ENCODE measurements at places on chromosomes 2 and 18. TPM values are rescaled to one million over a fixed set of nuclear protein-coding genes. Genes with fewer than 3 reads are reported as not detected.

DNA sequence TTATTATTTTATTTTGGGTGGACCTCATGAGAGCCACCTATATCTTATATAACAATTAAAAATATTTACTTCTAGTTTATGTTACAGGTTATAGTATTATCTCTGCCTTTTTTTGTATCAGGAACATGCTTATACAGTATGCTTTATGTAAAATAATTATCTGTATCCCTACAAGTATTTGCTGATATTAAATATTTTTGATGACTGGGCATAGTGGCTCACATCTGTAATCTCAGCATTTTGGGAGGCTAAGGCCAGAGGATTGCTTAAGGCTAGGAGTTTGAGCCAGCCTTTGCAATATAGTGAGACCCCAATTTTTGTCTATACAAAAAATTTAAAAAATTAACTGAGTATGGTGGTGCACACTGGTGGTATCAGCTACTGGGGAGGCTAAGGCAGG is 39.6 kb downstream of the MOB4 start:
- H3K36me3 ChIP-seq: peaks cover 1% of the 10 kb centered on the region
- no peaks in the 10 kb centered on the region for H3K27me3 ChIP-seq
- no peak overlapping the region for H3K27ac ChIP-seq
- no peak for DNase-seq

The ACVR1C gene
- polyA plus RNA-seq: 0.20 TPM

DNA sequence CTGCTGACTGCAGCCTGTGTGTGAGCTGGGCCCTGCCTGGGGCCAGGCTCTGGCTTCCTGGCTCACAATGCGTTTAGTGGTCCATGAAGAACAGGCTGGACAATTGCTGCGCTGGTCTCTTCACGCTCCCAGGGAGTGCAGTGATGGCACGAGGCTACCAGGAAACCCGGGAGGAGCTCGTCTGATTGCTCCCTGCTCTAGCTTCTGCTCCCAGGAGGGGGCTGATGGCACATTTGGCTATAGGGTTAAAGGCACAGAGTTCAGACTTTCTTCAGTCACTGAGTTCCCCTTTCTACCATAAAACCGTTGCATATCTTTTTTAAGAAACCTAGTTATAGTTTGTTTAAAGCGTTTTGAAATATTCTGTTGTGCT is 60.1 kb downstream of the KCNF1 start:
- H3K4me1 ChIP-seq: no peaks in the 10 kb centered on the region
- H3K27me3 ChIP-seq: peaks cover 16% of the 10 kb centered on the region
- no peaks in the 10 kb centered on the region for H3K36me3 ChIP-seq
- DNase-seq: no peak

DNA sequence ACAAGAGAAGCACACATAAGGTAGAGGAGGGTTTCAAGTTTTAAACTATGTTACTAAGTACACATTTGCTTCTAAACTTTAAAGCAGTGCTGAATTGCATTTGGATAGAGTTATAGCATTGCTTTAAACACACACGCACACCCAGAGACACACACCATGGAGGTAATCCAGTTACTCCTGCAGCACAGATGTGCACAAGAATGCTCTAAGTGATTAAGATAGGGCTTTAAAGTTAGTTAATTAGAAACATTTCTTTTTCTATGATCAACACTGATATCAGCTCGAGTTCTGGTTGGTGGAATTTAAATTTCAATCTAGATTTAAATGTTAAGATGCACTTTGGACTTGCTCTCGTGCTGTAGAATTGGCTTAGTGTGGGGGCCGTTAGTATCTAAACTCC is 492.3 kb downstream of the ZEB2 start:
- no peak for DNase-seq
- H3K4me1 ChIP-seq: no peaks in the 10 kb centered on the region
- no peak overlapping the region for H3K27ac ChIP-seq
- no peak overlapping the region for H3K4me3 ChIP-seq
- no peaks in the 10 kb centered on the region for H3K27me3 ChIP-seq

DNA sequence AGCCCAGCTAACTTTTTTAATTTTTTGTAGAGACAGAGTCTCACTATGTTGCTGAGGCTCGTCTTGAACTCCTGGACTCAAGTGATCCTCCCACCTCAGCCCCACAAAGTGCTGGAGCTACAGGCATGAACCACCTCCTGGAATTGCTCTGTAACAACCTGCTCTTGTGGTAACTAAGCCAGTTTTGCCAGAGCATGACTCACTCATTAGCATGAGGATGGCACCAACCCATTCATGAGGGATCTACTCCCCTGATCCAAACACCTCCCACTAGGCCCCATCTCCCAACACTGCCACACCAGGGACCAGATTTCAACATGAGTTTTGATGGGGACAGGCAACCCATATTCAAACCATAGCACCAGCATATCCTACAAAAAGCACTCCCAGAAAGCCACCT is 348.9 kb upstream of the RAB12 start:
- H3K27ac ChIP-seq: no peak overlapping the region
- DNase-seq: peak; percentile 25
- no peak overlapping the region for H3K4me3 ChIP-seq
- H3K36me3 ChIP-seq: no peaks in the 10 kb centered on the region
- H3K27me3 ChIP-seq: no peaks in the 10 kb centered on the region

- H3K4me1 ChIP-seq: peaks cover 31% of the 10 kb centered on the region
- H3K27ac ChIP-seq: no peak overlapping the region
- peaks cover 7% of the 10 kb centered on the region for H3K36me3 ChIP-seq
- DNase-seq: no peak
- no peak overlapping the region for H3K4me3 ChIP-seq
These were observed 28.3 kb downstream of the RAB31 start for GRCh38 chr18:9736286-9736835.

The ACKR3 gene
- 15.5 TPM for polyA plus RNA-seq

DNA sequence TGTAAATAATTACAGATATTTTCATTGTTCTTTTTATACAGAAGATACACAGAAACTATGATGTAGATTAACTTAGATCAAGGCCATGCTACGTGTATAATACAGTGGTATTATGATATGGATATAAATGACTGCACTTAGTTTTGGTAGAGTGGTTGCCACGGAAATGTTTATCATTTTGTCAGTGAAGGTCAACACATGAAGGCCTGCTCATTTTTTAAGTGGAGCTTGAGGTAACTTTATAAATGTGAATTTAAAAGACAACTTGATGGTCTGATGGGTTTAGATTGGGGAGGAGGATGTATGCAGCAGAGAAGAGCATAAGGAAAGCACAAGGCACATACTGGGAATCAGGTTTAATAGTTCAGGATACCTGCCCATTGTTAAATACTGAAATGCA is 14.4 kb upstream of the BBS5 start:
- no peaks in the 10 kb centered on the region for H3K27me3 ChIP-seq
- H3K27ac ChIP-seq: no peak overlapping the region
- H3K4me3 ChIP-seq: no peak overlapping the region

The VAMP8 gene
- polyA plus RNA-seq: 323 TPM

DNA sequence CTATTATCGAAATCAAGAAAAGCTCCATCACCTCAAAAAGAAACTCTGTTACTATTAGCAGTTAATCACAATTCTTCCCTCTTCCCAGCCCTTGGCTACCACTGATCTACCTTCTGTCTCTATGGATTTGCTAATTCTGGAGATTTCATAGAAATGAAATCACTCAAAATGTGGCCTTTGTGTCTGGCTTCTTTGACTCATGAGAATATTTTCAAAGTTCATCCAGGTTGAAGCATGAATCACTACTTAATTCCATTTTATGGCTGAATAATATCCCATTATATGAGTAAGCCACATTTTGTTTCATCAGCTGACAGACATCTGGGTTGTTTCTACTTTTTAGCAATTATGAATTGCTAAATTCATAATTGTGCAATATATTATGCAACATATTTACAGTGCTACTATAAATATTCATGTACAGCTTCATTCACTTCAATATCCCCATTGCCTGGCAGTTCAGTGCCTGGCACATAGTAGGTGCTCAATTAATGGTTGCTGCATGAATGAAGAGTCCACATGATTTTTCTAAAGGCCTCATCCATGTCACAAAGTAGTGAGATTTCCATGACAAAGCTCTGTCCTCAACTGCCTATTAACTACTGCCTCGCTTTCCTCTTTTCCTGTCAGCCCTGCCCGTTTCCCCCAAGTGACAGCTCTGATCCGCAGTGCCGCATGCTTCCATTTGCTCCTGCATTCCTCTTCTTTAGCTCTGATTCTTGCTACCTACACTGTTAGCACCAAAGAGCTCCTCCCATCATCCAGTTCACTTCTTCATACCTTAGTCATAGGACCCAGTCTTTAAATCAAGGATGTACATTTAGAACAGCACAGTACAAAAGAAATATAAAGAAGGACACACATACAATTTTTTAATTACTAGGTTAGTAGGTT is 32.8 kb downstream of the CCDC93 start:
- H3K4me3 ChIP-seq: no peak overlapping the region
- H3K4me1 ChIP-seq: peaks cover 20% of the 10 kb centered on the region
- peak; percentile 65 for DNase-seq
- peaks cover 32% of the 10 kb centered on the region for H3K36me3 ChIP-seq
- H3K27ac ChIP-seq: peak overlapping the region; percentile 89
- no peaks in the 10 kb centered on the region for H3K27me3 ChIP-seq

GRCh38 chr2:235505181-235505741 is 11.4 kb downstream of the AGAP1 start:
- no peak overlapping the region for H3K27ac ChIP-seq
- no peaks in the 10 kb centered on the region for H3K27me3 ChIP-seq
- peaks cover 2% of the 10 kb centered on the region for H3K36me3 ChIP-seq
- H3K4me3 ChIP-seq: no peak overlapping the region

All from keratinocyte (primary cell).